ENCODE measurements at places on chromosomes 7 and 10. TPM values are rescaled to one million over a fixed set of nuclear protein-coding genes. Genes with fewer than 3 reads are reported as not detected.

- no peak for DNase-seq
Observed at GRCh38 chr10:46523962-46524471, 32.4 kb downstream of the GPRIN2 start.

DNA sequence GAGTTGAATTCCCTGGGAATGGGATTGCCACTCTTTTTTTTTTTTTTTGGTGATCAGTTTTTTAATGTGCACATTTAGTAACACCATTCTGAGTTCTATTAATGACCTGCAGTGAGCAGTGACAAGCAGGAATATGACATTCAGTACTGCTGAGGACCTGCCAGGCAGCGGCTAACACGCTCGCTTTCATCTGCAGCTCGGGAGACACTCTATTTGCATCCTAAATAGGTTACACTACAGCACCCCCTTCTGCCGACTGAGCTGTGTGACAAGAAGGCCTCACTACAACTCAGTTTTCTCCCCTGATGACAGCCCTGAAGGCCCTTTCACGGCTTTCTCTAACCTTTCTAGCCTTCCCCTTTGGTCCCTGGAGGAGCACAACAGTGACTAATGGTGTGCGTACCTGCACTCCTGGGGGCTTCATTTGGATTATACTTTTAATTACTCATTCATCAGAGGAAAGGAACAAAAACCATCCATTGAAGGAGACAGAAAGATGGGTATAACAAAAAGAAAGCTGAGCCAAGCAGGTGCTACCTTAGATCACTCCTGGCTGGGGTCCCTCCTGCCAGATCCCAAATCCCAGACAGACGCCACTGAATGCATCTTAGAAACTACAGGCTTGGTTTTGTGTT is 872.4 kb downstream of the LRMDA start:
- peak; percentile 76 for DNase-seq

- no peak for DNase-seq
Observed at GRCh38 chr7:135717693-135718092, 10.3 kb downstream of the SLC13A4 start.

GRCh38 chr10:78774614-78774998 is 294.2 kb upstream of the ZMIZ1 start:
- no peak for DNase-seq

- DNase-seq = no peak
Observed at GRCh38 chr7:43211286-43211685, 98.8 kb downstream of the HECW1 start.

GRCh38 chr10:124612611-124613498 is 131.3 kb downstream of the FAM53B start:
- no peak for DNase-seq

Gene NRCAM
- 11.8 TPM for polyA plus RNA-seq

Gene PLEKHS1
- 62.4 TPM for polyA plus RNA-seq

Gene VPS37D
- 4.5 TPM for polyA plus RNA-seq
